ENCODE measurements at places on chromosomes 11 and 22. TPM values are rescaled to one million over a fixed set of nuclear protein-coding genes. Genes with fewer than 3 reads are reported as not detected.

- DNase-seq = peak; percentile 26
Measured at GRCh38 chr11:25734591-25735211, 597.2 kb upstream of the ANO3 start.

DNA sequence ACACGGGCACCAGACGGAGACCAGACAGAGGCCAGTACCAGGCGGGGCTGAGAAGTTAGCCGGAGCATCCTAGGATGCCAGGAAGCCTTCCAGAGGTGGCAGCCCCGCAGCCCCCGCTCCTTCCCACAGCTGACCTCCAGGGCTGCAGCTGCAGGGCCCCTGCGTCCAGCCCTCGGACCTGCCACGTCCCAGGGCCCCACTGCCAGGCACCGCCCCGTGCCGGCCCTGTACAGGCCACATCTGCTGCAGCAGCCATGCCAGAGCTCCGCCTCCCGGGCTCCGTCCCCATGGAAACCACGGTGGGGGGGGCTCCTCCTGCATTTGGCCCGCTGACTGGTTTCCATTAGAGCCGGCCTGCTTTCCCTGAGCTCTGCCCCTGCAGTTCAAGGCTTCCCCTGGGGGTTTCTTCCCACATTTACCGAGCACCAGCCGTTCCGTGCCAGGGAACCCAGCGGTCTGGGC lies 62.5 kb upstream of the PPARA start:
- DNase-seq = peak; percentile 69

GRCh38 chr11:15673408-15673831 lies 558.7 kb downstream of the INSC start:
- no peak for DNase-seq

GRCh38 chr11:85813721-85814120 lies 2.8 kb upstream of the SYTL2 start:
- DNase-seq = no peak

DNA sequence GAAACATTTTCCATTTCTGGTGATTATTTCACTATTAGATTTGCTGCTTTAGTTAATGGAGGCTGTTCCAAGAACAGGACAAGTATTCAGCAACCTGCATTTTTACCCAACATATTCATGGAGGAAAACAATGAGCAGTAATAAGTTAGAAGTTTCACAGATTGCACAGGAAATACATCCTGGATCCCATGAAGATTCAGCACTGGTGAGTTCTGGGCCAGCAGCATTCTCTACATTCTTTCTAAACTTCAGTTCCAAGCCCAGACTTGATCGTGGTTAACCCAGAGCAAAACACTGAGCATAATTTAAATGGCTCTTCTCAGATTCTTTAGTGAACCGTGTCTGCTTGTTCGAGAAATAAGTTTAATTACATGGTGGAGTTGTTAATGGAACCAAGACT lies 3.8 kb downstream of the FJX1 start:
- DNase-seq = no peak

GRCh38 chr11:117011541-117011898 lies 86.7 kb downstream of the SIK3 start:
- DNase-seq = no peak

- DNase-seq = no peak
Measured at GRCh38 chr22:40919446-40919845, 31.7 kb upstream of the RBX1 start.

DNA sequence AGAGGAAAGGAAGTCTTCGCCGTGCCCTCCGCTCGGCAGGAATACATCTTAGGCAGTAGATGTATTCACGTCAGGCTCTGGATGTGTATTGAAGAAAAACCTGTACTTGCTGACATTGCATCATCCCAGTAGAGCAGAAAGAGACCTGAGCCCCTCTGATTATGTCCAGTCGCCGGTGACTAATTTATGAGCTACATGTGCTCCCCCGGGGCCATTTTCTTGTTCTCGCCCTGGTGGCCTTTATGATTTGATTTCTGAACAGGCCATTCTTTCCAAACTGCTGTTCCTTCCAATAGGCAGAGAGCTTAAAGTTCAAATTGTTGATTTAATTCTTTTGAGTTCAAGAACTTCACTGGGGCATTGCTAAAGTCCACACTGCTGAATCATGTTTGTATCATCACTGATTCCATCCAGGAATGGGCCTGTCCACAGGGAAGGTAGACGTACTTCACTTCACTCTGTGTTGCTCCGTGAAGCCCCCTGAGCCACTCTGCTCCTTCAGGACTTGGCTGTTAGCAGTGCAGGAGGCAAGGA lies 137.3 kb upstream of the RASSF10 start:
- no peak for DNase-seq

DNA sequence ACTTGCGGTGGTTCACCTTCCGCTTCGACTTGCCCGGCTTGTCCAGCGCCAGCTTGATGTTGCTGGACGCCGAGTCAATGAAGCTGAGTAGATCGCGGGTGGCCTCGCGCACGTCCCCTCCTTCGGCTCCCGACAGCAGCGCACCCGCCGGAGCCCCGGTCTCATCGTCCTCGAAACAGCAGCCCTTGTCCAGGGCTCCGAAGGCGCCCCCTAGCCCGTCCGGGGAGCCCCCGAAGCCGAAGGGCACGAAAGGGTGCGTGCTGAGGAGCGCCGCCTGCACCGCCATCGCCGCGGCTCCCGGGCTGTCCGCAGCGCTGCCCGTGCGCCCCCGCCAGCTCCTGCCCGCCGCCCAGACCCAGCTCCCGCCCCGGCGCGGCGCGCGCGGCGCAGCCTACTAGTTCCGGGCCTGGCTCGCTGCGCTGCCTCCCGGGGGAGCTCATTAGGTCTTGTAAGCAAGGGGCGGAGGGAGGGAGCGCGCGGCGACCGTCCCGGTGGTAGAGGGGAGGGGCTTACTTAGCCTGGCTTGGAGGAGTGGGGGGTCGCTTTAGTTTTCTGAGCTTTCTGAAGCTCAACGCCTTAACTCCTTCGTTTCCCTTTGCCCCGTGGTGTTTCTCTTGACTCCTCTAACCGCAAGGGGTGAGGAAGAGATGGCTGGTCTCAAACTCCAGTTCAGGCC lies at the start of gene FAM181B:
Gene FAM181B (minus strand): TSS at position 421 of the 676 bp plus-strand sequence. CDS start 135 bp downstream, at position 286.
- DNase-seq = peak; percentile 84

DNA sequence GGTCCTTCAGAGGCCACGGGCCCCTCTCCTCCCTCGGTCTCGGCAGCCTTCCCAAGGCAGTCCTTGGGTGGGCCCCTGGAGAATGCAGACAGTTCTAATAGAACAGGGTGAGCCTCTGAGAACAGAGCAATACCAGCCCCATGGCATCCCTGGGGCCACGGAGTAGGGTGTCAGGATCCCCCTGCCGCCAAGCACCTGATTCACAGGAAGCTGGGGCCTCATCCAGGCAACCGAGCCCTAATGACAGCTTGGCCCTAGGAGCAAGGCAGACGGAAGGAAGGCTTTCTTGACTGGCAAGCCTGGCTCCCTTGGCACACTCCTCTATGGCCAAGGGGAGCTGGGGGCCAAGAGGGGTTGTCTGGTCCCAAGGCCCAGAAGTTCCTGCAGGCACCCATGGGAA lies 15.2 kb downstream of the TXN2 start:
- DNase-seq = no peak

DNA sequence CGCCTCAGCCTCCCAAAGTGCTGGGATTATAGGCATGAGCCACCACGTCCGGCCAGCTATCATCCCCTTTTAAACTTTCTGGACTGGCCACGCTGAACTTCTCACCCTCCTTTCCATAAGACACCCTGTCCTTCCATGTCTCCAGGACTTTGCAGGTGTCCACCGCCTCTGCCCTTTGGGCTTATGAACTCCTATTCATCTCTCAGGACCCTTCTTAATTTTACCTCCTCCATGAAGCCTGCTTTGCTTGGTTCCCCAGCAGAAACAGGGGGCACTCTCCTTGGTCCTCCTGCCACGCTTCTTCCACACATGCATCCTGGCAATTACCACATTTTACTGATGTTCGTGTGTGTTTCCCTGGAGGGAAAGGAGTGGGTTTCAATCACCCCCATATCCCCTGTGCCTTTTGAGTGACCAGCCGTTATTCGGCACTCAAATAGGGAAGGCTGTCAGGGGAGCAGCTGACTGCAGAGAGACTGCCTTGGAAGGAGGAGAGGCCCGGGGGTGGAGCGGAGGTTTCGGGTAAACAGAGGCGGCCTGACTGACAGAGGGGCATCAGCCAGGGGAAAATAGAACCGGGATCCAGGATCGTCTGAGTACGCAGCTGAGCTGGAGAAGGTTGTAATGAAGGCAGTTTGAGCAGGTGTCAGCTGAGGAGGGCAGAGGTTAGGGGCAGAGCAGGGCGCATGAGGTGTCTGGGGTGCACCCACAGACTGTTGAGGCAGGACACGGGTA lies 27.1 kb upstream of the CHKA start:
- DNase-seq = no peak

DNA sequence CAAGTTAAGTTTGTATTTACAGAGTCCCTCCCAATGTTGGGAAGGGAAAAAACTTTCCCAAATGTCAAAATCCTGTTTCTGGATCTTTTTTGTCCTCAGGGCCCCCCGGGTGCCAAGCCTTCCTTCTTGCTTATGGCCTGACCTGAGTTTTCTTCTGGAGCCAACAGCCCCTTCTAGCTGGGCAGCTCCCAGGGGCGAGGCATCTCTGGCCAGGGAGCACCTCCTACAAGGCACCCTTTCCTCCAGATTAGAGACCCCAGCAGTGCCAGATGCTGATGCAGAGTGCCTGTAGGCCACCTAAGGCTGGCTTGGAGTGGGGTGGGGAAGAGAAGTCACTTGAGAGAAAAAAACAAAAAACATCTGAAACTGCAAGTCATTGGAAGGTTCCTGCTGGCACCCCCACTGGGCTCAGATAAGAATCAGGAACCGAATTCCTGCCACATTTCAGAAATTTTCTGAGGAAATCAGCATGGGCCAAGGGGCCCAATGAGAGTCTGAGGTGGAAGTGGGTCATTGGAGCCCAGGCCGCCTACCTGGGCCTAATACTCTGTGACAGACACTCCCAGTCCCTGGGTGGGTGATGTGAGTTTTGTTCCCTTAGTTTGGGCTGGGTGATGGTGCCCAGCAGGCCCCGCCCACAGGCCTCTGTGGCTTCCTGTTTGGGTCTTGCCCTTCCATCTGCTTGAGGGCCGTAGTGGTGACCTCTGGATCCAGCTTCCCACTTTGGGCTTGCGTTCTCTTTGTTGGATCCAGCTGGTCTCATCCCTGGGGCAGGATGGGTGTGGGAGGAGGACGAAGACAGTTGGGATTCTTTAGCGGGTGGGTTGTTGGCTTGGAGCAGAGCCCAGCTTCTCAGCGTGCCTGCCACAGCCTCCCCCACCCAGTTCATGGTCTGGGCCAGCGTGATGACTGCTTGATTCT lies 40.6 kb downstream of the PARVA start:
- no peak for DNase-seq

GRCh38 chr11:67435031-67435726 lies 2.3 kb downstream of the PTPRCAP start:
- no peak for DNase-seq

GRCh38 chr11:121206810-121207209 lies 85.8 kb upstream of the SC5D start:
- peak; percentile 22 for DNase-seq

GRCh38 chr11:3799143-3799542 lies 1.8 kb upstream of the NUP98 start:
- DNase-seq = no peak

DNA sequence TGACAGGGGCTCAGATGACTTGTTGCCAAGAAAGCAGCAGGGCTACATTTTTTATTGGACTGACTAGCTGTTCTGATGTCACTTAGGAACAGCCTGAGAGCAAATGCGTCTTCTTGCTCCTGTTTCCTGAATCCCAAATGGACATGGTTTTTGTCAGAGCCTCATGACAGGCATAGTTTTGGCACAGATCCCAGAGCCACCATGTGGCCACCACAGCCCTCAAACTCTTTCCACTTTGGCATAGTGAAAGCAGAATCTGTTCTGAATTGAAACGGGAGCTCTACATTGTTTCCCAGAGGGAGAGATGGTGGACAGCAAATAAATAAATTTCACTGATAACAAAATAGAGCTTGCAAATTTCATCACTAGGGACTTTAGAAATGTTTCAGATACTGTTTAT lies 222.2 kb downstream of the C11orf87 start:
- DNase-seq = no peak

DNA sequence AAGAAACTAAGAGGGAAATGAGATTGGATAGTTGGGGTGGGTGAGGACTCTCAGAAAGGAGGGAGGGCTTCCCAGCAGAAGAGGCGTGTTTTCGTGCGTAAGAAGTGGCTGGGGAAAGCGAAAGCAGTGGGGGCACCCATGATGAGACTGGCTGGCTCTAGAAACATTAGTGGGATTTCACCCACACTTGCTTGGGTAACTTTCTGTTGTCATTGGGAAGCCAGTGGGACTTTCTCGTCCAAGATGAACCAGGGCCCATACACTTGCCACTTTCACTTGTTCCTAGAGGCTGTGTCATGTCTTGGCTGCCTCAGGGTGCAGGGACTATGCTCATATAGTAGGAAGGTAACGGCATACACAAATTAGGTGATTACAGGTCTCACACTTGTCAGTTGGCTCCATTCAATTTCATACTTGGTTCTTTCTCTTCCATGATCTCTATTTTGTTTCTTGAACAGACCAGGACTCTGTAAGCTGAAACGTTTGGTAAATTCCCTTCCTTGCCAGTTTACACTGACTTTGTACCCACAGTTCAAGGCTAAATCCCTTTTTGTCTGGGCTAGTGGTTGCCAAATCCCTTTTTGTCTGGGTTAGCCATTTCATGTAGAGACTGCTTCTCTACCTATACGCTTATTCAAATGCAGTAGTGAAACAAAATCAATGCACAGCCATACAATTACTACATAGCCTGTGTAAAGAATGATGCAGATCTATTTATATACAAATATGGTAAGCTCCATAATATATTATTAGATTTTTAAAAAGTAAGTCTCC lies 42.0 kb upstream of the CXCR5 start:
- no peak for DNase-seq

IFITM1 gene
- 32.2 TPM for polyA plus RNA-seq

OR4A16 gene
- not detected for polyA plus RNA-seq

OR8G5 gene
- polyA plus RNA-seq = not detected

SLC6A5 gene
- polyA plus RNA-seq = 0.19 TPM

CSKMT gene
- polyA plus RNA-seq = 6.0 TPM

IRAG1 gene
- 13.4 TPM for polyA plus RNA-seq

CALCA gene
- 16.1 TPM for polyA plus RNA-seq

ATM gene
- 100 TPM for polyA plus RNA-seq

TYR gene
- polyA plus RNA-seq = 0.38 TPM

RIMBP3C gene
- polyA plus RNA-seq = 0.36 TPM

WBP2NL gene
- polyA plus RNA-seq = 2.8 TPM

OR52E1 gene
- polyA plus RNA-seq = not detected

EFCAB6 gene
- 5.8 TPM for polyA plus RNA-seq

KCNJ5 gene
- 4.0 TPM for polyA plus RNA-seq

ADM2 gene
- 6.0 TPM for polyA plus RNA-seq

C22orf23 gene
- 6.8 TPM for polyA plus RNA-seq

MS4A2 gene
- polyA plus RNA-seq = 0.06 TPM

OR10D3 gene
- polyA plus RNA-seq = not detected

MGAT3 gene
- 32.6 TPM for polyA plus RNA-seq

IFTAP gene
- 43.4 TPM for polyA plus RNA-seq

IL10RA gene
- 3.8 TPM for polyA plus RNA-seq
